ENCODE measurements at places on chromosomes 1 and 21. TPM values are rescaled to one million over a fixed set of nuclear protein-coding genes. Genes with fewer than 3 reads are reported as not detected.

The CR1 gene
- total RNA-seq: not detected

The SRRM1 gene
- total RNA-seq: 24.2 TPM

The EYA3 gene
- total RNA-seq: 14.4 TPM

The PADI4 gene
- not detected for total RNA-seq

The GPX7 gene
- total RNA-seq: 3.1 TPM

The TRAF5 gene
- 13.1 TPM for total RNA-seq

The S100A2 gene
- total RNA-seq: 3.6 TPM

The CHAF1B gene
- 4.7 TPM for total RNA-seq

The LHX8 gene
- total RNA-seq: not detected

The OR2T33 gene
- not detected for total RNA-seq

The CA6 gene
- total RNA-seq: not detected

The OR11L1 gene
- total RNA-seq: not detected

The SORT1 gene
- 16.7 TPM for total RNA-seq
